Activated naive CD8-positive, alpha-beta T cell treated with anti-CD3 and anti-CD28 coated beads for 36 hours (primary cell): ENCODE measurements at places on chromosomes 5 and 9. TPM values are rescaled to one million over a fixed set of nuclear protein-coding genes. Genes with fewer than 3 reads are reported as not detected.

PKD2L2 gene
- not detected for total RNA-seq

GPX3 gene
- not detected for total RNA-seq

LRRC19 gene
- not detected for total RNA-seq

SPATA9 gene
- total RNA-seq: not detected

THBS4 gene
- 0.76 TPM for total RNA-seq

LCN9 gene
- not detected for total RNA-seq

GRCh38 chr9:87713278-87713987 is 12.5 kb upstream of the CTSL start:
- DNase-seq: no peak

DNA sequence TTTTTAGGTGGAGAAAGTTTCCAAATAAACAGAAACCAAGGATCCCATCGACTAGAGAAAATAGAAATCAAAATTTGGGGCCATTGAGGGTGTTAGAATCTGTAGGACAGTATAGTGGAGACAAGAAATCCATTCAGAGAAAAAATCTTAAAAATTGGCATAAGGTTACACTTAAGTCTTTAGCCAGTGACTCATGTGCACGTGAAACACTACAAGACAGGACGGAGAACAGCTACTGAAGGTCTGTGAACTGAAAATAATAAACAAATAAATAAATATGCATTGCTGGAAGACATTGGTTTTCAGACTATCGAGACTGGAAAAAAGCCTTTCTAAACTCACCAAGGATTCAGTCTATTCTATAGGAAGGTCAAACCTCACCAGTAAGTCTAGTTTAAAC is 1955.5 kb downstream of the MAT2B start:
- no peak for DNase-seq

DNA sequence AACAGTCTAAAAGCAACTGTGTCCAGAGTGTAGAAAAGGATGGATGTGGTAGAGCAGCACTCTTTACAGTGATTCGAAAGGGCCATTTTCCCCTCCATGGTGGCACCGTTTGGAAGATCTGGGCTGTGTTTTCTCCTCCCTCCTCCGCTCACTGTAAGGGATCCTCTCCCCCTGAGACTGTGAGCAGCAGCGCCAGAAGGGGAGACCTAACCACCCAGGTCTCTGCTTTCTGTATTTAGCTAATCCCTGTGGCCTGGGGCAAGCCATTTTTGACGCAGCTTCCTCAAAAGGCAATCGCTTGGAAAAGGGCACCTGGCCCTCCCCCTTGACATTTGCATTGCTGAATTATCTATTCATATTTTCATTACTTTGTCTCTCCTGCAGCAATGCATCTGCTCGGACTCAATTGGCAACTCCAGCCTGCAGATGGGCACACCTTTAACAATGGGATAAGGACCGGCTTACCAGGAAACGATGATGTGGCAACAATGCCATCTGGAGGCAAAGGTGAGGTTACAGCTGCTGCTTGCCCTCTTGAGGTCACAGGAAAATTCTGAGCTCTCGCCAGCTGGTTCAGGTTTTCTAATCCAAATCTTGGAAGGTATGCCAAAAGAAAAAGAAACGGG is 244.3 kb upstream of the WWC1 start:
- no peak for DNase-seq

DNA sequence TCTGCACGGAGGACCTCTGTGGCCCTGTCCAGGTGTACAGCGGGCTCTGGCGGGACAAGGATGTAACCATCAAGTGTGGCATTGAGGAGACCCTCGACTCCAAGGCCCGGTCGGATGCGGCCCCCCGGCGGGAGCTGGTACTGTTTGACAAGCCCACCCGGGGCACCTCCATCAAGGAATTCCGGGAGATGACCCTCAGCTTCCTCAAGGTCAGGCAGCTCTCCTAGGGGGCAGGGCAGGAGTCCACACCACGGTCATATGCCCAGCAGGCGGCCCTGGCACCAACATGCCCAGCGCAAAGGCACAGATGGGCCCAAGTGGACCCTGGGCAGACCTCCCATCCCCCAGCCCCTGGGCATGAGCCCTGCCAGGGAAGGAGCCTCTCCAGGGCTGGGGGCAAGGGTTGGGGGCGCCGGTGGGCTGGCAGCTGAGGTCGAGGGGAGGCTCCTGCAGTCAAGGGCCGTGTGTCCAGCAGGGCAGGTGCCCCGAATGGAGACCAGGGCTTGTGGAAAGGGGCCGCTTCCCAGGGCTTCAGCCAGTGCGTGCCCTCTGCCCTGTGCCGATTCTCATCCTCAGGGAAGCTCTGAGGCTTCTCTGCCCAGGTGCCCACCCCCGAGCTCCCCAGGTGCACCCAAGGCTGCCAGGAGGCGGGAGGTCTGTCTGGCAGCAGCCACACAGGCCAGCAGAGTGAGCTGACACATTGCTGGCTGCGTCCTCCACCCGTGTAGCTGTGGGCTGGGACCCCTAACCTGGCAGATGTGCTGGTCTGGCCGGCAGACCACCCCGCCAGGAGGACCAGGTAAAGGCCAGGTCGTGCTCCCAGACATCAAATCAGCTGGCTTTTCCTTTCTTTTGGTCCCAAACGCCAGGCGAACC is 10.0 kb downstream of the DIPK1B start:
- no peak for DNase-seq

DNA sequence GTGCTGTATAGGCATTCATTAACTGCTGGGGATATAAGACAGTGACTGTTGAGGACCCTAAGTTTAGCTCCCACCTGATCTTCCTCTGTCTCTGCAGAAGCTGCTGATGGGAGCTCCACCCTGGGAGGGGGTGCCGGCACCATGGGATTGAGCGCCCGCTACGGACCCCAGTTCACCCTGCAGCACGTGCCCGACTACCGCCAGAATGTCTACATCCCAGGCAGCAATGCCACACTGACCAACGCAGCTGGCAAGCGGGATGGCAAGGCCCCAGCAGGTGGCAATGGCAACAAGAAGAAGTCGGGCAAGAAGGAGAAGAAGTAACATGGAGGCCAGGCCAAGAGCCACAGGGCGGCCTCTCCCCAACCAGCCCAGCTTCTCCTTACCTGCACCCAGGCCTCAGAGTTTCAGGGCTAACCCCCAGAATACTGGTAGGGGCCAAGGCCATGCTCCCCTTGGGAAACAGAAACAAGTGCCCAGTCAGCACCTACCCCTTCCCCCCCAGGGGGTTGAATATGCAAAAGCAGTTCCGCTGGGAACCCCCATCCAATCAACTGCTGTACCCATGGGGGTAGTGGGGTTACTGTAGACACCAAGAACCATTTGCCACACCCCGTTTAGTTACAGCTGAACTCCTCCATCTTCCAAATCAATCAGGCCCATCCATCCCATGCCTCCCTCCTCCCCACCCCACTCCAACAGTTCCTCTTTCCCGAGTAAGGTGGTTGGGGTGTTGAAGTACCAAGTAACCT is 22.1 kb downstream of the PCDHGC5 start:
- DNase-seq: no peak

DNA sequence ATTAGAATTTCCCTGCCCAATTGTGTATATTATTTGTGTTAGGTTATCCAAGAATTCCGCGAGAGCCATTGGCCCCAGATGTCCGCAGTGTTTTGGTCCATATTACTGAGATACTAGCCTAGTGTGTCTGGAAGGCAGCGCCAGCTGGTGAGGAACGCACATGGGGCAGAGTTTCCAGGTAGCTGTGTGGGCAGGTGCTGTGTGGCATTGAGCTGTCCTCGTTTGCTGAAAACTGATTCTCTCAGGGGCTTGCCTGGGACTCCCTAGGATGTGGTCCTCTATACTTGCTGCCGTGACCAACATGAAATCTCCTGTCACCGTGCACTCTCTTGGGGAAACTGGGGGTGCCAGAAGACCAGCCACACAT is 288.7 kb downstream of the FANCC start:
- DNase-seq: no peak

DNA sequence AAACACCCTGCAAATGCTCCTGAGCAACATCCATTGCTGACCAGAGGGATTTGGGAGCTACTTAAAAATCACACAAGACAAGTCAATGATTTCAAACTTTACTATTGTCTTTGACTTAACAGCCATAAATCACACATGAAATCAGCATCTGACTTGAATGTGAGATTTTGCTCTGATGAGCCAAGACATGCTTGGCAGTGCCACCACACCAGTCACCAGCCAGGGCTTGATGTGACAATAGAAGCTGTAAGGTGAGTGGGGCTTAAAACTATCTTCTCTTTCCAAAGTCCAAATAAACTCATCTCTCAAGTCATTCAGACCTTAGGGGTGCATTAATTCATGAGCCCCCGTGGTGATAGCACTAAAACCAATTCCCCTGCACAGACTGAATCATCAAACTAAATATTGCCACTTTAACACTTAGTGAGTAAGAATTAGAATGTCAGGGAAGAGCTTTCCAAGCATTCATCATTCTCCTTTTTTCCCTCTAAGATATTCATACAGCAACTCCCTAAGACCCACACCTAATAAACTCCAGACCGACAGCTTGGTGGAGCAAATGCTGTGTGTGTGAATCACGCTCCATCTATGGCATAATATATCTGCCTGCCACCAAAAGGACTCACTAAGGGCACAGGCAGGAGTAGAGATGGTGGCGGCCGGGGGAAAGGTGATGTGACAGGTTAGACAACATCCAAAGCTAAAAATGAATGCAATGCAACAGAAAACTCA is 119.4 kb downstream of the SPOCK1 start:
- no peak for DNase-seq

GRCh38 chr9:74681906-74682305 is 184.8 kb downstream of the RORB start:
- DNase-seq: no peak

- DNase-seq: no peak
Observed at GRCh38 chr5:17235731-17236330, 18.4 kb downstream of the BASP1 start.

DNA sequence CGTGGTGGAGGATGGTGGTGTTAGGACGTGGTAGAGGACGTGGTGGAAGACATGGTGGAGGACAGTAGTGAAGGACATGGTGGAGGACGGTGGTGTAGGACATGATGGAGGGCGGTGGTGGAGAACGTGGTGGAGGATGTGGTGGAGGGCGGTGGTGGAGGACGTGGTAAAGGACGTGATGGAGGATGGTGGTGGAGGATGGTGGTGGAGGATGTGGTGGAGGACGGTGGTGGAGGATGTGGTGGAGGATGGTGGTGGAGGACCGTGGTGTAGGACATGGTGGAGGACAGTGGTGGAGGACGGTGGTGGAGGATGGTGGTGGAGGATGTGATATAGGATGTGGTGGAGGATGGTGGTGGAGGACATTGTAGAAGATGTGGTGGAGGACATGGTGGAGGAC is 67.6 kb downstream of the S1PR3 start:
- DNase-seq: no peak

DNA sequence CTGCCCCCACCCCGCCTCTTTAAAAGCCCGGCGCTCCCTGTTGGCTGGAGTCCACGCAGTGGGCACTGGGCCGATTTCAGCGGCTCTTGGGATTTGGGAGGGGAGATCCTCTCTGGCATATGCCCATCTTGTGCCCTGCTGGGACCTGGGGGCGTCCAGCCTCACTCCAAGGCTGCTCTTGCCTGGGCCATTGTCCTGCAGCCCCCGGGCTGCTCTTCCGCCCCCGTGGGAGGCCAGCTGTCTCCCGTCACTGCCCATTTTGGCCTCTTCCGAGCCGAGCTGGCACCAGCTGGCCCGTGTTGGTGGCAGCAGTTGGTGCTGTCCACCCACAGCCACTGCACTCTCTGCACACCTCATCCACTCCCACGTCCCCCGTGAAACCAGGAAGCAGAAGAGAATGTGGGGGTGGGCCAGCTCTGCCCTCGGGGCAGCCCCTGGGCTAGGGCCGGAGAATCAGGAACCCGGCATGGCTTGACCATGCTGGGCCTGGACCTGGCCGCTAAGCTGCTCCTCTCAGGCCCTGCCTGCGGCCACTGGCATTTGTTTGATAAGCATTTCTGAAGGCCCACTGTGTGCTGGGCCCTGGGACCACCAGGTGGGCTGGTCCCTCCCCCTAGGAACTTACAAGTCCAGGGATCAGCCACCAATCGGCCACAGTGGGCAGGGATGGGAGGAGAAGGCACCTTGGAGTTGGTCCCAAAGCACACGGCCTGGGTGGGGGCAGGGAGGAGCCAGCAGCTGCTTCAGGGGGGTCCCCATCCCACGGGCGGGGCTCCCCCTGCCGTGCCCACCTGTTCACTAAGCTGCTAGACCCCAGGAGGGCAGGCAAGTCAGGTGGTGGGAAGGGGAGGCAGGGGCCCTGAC is 2.2 kb downstream of the C8G start:
- no peak for DNase-seq

GRCh38 chr9:87800456-87800855 is 74.5 kb downstream of the CTSL start:
- no peak for DNase-seq

DNA sequence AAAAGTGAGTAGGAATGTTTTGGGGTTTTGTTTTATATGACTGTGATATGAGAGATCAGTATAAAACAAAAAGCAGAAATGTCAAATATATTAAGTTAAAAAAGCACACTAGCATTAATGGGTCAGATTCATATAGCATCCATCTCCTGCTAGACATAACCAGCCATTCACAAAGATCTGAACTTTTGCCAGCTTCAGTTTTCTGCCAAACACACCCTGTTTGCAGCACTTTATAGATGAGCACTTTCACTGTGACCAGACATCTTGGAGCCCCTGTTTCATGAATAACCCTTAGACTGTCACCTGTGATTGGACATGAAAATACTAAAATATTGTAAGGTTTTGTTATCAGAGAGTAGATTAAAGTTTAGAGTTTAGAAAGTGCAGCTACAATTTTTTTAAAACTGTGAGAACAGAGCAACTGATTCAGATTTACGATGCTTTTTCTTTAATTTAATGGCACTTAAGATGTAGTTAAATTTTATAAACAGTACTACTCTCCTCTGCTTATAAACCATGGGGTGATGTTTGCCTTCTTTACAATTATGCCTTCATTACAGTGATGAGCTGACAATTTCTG is 142.6 kb downstream of the KCTD16 start:
- no peak for DNase-seq

- no peak for DNase-seq
Observed at GRCh38 chr9:121218357-121219027, 16.8 kb upstream of the RAB14 start.

- no peak for DNase-seq
Observed at GRCh38 chr9:14608540-14608939, 84.7 kb downstream of the ZDHHC21 start.

- no peak for DNase-seq
Observed at GRCh38 chr9:127318651-127319167, 54.1 kb downstream of the GARNL3 start.

DNA sequence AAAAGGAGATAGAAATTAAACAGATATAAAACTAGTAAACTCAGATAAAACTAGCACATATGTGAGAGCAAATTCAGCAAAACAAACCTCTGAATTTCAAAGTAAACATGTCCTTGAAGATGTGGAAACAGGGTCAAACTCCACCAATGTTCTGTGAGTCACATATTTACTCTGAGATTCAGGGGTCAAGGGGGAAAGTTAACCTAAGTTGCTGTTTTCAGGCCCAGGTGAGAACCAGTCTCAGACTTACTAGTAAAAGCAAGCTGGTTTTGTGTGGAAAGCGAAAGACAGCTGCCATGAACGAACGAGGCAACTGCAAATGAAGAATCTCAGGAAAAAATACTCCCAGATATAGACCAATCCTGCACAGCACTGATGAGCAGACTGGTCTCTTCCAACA is 29.0 kb downstream of the PSMB7 start:
- no peak for DNase-seq
